Activated CD8-positive, alpha-beta memory T cell treated with anti-CD3 and anti-CD28 coated beads, Interleukin-2, amount 10 ng/mL, durations not matched to agents 7 days and 5 days (primary cell): ENCODE measurements at places on chromosomes 11 and 22.

DNA sequence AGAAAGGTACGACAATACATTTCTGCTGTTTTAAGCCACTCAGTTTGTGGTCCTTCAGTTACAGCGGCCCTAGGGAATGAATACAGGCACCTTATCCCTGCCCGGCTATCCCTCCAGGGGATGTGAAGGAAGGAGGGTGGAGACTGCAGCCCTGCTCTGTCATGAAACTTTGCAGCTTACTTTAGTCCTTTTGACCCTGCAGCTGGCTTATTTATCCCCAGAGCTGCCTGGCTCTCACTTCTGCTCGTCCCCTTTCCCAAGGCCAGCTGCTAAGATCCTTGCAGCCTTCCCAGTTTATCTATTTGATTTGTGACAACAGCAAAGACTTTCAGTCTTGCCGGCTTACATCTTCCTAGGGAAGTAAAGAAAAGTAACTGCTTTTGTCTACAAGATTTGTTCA is 55.2 kb downstream of the SC5D start:
- DNase-seq = no peak

DNA sequence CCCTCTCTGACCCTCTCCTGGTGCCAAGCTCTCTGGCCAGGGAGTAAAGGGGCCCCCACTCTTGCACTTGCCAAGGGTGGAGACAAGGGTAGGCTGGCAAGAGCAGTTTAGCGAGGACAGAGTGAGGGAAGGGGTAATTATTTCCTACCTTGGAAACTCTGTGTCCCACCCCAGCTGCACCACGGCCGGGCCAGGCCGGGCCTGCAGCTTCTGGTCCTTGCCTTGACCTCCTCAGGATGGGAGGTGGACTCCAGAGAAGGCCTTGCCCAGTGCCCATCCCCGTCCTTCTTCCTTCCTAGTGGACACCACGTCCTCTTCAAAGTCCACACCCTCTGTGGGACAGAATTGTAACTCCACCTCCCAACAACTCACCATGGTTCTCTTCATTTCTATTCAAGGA is 18.4 kb upstream of the OSBPL5 start:
- no peak for DNase-seq

DNA sequence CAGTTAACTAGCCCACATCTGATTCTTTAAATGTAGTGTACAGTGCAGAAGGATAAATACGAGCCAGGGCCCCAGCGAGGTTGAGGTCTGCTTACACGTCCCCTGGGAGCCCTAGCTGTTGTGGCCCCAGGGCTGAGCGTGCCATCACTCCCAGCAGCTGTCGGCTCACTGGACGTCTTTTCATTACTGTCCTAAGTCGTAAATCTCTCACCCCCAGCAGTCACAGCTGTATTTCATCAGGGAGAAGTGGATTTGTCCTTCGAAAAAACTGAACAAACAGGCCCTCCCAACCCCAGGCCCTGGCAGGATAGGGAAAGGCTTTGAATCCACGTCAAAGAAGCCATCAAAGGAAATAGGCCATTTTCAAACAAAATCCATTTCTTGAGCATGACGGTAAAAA is 110.4 kb upstream of the CSNK2A3 start:
- DNase-seq = no peak

- no peak for DNase-seq
Measured at GRCh38 chr11:44608651-44608990, 43.2 kb downstream of the CD82 start.

- DNase-seq = no peak
Measured at GRCh38 chr11:57645689-57646085, 4.0 kb downstream of the YPEL4 start.

DNA sequence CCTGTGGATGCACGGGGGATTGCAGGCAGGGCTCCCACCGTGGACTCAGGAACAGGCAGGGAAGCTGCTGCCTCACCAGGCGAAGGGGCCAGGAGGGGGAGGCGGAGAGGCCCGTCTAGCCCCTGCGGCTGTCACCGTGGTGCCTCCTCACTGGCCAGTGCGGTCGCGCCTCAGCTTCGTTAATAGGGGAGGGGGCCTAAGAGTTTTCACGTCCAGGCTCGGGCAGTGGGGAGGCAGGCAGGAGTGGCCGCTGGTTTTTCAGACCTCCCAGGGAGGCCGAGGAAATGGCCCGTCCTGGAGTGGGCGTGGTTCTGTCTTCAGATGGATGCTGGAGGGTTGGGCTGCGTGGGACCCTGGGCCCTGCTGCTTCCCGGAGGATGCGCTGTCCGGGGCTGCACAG is 91.1 kb upstream of the B3GAT1 start:
- no peak for DNase-seq

GRCh38 chr11:9461760-9462134 is 935 bp downstream of the ZNF143 start:
- DNase-seq = no peak

DNA sequence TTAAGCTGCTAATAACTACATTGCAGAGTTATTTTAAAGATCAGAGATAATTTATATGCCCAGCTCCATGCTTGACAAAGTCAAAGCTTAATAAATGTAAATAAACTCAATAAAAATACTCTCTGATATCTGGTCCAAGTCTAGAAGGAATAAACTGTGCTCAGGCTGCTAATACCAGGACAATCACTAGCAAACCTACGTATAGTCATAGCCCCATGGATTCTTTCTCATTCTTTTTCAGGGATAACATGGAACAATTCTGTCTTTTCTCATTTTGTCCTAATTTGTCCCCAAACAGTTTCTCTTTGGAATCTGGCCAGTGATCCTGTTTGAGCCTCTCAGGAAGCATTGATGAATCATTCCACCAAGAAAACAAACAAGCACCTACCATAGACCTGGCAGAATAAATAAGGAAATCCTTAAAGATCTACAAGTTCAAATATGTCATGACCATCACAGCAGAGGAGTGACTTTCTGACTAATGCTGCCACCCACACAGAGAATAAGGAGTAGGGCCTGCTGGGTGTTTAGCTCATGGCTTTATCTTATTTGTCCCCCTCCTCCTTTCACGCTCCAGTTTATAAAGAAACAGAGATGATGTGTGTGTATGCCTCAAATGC is 14.1 kb upstream of the B3GNT6 start:
- no peak for DNase-seq

DNA sequence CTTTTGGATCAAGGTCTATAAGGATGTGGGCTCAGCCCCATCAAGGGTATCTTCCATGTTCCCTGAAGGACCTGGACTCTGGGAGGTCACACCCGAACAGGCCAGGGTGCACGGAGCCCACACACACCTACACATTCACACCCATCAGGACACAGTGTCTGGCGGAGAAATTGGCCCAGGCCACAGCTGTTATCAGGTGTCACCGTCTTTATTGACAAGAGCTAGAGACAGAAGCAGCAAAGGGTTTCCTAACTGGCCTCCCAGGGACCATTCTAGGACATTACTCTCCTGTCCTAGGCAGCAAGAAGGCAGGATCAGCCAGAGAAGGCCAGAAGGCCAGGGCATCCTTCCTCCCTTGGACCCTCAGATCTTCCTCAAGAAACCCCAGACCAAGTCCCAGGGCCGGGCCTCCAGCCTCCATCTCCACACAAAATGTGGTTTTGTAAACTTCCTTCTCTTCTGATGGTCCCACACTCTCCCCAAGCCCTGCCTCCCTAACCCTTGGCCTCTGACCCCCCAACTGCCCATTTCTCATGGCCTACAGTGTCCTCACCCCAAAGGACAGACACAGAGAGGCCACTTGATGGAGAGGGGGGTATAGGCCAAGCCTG is 8.1 kb downstream of the SSTR3 start:
- no peak for DNase-seq
